ENCODE measurements at places on chromosomes 12 and 14.

- no peak for DNase-seq
Measured at GRCh38 chr14:54475911-54476310, 12.9 kb downstream of the GMFB start.

- DNase-seq, result no peak
Measured at GRCh38 chr12:5684989-5685388, 253.1 kb downstream of the NTF3 start.

GRCh38 chr12:133081159-133081780 lies 547 bp downstream of the ZNF140 start:
- DNase-seq, result no peak

GRCh38 chr14:29716150-29716549 lies 211.5 kb downstream of the PRKD1 start:
- no peak for DNase-seq

DNA sequence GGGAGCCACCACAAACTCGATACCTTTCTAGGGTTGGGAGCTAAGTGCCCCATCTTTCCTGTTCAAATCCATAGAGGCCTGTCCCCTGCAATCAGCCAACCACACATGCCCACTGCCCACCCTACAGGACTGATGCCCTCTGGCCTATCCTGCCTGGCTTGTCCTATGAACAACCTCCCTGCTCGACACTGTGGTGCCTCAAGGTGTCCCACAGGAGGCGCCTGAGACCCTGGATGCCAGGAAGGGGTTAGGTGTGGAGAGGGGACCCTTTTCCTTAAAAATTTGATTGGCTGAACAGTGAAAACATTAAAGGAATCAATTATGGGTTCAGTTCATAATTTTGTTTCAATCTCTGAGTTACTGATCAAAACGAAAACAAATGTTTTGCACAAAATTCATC lies 97.3 kb upstream of the FZD10 start:
- no peak for DNase-seq

DNA sequence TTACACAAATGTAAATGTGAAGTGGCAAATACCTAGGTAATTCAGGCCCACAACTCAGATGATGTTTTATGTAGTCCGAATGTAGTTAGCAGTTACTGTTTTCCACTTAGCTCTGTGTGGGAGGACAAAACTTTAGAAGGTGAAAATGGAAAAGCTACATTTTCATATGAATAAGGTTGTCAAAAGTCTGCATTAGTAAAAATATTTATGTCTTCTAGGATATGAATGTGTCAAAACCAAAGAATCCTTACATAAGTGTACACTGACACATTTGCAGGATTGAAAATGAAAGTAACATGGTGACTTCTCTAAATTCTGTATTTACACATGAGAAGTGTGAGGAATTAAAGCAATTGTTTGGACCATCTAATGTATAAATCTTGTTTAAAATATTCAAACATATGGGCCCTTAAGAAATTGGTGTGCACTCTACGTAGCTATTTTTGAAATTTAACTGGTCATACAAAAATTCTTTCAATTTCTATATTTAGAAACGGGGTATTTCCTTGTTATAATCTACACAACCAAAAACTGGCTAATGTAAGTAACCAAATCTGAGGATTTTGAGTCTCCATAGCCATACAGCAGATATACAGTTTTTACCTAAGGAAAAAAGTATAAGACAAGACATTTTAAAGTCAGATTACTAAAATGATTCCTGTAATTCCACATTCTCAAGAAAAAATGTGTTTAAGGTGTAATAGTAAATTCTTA lies 5.4 kb downstream of the CDKN1B start:
- no peak for DNase-seq

Measured in activated gamma-delta T cell treated with Interleukin-2 at 50 U/mL for 16 hours (primary cell).